T-cell (primary cell): ENCODE measurements at places on chromosomes 4 and X.

- no peak for DNase-seq
Measured at GRCh38 chrX:39661116-39661907, 436.4 kb downstream of the BCOR start.

DNA sequence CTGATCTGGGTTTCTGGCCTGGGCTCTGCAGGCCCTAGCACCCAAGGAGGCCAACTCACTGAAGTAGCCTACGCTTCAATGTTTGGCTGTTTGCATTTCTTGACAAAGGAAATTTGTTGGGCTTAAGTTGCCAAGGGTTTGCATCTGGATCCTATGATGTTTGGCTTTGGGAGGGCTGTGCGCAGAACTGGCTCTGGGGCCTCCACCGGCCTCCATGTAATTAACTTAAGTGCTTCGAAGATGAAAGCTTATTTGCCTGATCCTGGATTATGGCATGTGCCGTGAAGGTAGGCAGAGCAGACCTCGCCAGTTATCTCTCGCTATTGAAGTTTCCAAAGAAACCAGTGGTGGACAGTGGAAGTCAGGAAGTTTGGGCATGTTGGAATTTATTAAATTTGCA is 124.3 kb upstream of the STX18 start:
- DNase-seq = no peak

DNA sequence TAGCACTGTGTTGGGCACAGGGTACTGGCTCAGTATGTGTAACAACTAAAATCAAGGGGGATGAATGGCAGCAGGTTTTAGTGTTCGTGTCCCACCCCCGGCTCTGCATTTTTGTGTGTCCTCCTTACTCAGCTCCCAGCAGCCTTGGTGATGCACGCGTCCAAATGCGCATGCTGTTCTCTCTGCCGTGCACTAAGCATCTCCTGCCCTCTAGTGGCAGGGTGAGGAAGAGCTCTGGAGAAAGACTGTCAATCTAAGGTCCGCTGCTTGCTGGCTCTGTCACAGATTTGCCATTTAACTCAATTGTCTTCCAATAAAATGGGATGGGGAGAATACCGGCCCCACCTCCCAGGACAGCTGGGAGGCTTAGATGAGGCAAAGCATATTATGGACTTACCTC is 61.4 kb downstream of the WFS1 start:
- no peak for DNase-seq

DNA sequence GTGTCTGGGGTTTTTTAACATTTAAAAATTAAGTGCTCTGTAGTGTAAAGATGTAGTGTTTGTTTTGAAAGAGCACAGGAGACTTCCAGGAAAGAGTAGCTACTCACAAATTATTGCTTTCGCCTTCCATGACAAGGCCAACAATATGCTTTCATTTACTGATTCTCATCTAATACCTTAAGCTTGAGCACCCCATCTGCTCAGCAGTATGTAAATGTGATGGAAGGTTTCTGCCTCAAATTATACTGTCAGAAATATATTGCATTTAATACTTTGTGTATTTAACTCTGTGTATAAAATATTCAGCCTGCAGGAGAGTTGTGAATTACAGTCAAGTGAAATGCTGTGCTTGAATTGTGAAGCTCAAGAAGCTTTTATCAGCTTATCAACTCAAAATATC is 296.3 kb upstream of the ATOH1 start:
- DNase-seq = no peak

DNA sequence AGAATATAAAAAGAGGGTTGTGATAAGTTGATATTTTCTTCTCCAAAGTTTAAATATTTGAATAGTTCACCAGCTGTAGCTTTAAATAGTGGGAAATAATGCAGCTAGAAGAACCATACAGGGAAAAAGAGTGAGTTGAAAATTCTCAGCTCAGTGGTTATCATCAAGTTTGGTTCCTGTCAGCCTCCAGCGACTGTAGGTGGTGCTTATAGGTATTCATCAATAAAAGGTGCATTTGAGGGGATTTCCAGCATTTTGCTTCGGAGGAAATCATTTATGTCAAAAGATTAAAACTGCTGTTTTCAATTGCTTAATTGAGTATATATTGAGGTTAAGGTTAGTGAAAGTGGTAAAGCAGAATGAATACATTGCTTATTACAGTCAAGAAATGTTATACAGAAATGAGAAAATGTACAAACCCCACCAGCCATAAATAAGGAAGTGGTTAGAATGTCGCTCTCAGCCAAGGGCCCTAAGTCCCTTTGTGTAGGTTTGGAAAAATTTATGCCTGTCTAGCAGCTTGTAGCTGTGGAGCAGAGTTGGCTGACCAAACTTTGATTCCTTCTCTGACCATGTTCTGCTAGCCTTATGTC is 532.9 kb upstream of the FTHL17 start:
- no peak for DNase-seq

DNA sequence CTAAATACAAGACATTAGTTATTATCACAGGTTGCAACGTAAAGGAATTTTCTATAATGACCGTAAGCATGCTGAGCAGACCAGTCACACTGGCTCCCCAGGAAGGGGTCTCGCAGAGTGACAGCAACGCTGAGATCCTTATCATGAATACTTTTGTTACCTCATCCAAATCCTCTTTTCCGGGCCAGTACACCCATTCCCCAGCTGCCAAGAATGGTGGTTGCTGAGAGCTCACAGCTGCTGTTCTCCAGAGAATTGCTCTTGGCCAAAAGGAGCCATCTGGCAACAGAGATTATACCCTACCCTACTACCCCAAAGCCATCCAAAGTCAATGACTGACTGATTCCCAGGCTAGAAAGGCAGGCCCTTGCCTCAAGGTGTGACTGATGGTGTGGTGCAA is 91.6 kb downstream of the FUNDC1 start:
- no peak for DNase-seq

DNA sequence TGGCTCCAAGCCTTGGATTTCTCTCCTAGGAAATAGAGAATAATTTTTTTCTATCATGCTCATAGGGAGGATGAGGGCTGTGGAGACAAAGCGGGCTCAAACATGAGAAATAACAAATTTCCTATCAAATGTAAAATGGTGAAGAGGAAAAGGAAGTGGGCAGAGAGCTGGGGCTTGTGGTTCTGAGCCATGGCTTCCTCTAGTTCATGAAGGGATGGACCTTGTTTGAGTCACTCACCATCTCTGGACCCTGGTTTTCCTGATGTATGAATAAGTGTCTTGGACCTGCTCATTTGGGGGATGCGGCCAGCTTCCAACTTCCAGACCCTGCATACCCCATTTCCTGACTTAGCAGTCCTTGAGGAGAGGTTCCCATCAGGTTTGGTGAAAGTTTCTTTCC is 63.0 kb downstream of the MSX1 start:
- no peak for DNase-seq

DNA sequence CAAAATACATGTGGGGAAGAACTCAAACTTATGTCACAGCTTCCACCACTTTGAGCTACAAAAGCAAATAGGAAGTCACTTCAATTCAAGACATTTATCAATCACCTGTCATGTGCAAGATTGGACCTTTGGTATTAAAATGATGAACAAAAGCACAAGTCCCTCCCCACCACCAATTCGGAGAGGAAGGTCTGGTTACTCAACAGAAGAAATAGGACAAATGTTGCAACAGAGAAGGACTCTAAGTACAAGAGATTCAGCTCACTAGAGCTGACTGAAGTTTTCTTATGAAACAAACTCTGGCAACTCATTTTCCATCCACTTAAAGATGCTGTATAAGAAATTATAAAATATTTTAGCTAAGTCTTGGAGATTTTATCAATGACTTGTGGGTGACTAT is 16.0 kb upstream of the MMRN1 start:
- no peak for DNase-seq

DNA sequence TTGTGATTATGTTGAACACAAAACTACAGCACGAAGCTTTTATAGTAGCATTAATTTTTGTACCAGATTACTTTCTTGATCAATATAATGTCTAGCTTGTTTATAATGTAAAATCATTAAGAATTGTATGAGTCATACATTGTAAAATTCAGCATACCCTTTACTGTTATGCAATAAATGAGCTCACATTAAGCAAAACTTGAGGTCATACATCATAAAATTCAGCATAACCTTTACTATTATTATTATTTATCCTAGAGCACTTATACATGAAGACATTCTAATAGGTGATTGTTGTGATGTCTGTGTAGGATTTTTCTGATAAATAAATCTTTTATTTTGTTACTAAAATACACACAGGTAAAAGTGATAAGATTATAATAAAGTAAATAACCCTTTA is 49.4 kb downstream of the DTHD1 start:
- DNase-seq = no peak
